ENCODE measurements at places on chromosomes 6 and 20.

DNA sequence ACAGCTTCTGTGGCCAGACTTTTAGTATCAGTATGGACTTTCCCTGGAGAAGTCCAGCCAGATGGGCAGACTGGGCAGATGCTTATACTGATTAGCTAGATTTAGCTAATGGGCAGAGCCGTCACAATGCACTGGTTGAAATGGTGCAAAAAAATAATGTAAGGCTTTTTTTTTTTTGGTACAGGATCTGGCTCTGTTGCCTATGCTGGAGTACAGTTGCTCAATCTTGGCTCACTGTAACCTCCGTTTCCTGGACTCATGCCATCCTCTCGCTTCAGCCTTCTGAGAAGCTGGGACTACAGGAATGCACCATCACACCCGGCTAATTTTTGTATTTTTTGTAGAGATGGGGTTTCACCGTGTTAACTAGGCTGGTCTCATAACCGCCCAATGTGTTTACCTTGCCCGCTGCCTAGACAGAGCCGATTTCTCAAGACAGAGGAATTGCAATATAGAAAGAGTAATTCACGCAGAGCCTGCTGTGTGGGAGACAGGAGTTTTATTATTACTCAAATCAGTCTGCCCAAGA lies 16.4 kb upstream of the KIFC1 start:
- peak; percentile 59 for DNase-seq

- DNase-seq: no peak
Observed at GRCh38 chr20:36845288-36845971, 30.5 kb upstream of the TLDC2 start.

GRCh38 chr6:35512006-35512405 lies 690 bp downstream of the TULP1 start:
- DNase-seq: no peak

- no peak for DNase-seq
Observed at GRCh38 chr6:39073471-39074355, 25.1 kb downstream of the GLP1R start.

- no peak for DNase-seq
Observed at GRCh38 chr20:61757-62156, 25.7 kb upstream of the DEFB125 start.

- DNase-seq: no peak
Observed at GRCh38 chr6:40171343-40171742, 237.1 kb upstream of the MOCS1 start.

DNA sequence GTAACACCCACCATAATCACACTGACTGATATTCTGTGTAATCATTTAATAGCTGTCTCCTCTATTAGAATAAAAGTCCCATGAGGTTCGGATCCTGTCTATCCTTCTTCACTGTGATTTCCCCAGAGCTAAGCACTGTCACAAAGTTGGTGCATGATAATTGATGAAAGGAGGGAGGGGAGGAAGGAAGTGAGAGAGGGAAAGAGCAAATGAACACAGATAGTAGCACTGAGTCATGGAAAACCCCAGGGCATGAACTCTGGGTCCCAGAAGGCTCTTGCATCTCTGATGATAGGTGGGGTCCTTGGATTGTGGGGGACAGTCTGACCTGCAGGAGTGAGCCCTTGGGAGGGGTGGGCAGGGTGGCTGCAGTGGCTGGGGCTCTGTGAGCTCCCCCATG lies 294.1 kb downstream of the LRFN2 start:
- no peak for DNase-seq

GRCh38 chr6:33071569-33071968 lies 1.9 kb downstream of the HLA-DPA1 start:
- no peak for DNase-seq

- no peak for DNase-seq
Observed at GRCh38 chr6:163352011-163352685, 62.4 kb upstream of the QKI start.

GRCh38 chr20:55881204-55881603 lies 124.1 kb downstream of the CBLN4 start:
- DNase-seq: no peak

DNA sequence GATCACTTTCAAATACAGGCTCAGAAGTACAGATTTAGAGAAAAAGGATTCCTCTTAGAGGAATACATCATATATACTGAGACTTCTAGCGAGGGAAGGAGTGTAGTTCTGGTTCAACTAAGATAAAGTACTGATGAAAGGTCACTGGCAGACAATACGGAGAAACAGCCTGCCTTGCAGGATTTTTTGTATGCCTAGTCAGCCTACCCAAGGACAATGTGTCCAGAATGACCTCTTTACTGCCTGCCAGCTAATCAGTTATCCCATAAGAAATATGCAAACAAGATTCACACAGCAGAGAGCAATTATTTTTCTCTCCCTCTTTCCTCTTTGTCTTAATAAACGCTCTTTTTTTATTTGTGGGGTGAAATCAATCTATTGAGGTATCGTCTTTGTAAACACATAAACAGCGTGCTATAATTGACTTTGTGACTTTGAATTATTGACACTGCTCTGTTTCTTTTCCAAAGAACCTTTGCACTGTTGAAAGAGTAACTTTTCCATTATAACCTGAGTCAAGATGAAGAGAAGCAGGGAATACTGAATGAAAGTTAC lies 1.4 kb upstream of the TSPYL4 start:
- DNase-seq: no peak

DNA sequence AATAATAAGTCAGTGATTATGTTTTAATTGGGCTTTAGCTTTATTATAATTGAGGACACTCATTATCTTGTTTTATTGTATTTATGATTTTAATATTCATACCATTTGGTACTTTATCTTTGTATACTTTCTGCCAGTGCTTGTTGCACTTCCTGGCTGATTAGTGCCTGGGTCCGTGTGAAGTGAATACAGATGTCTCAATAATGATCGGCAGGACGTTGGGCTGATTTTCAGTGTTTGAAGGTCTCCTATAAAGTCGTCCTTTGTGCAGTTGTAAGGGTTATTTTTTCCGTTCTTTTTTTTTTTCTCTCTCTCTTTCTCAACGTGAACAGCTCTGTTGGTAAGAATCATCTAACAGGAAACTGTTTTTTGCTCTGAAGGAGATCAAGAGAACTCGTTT lies 450.0 kb upstream of the POU3F2 start:
- no peak for DNase-seq

DNA sequence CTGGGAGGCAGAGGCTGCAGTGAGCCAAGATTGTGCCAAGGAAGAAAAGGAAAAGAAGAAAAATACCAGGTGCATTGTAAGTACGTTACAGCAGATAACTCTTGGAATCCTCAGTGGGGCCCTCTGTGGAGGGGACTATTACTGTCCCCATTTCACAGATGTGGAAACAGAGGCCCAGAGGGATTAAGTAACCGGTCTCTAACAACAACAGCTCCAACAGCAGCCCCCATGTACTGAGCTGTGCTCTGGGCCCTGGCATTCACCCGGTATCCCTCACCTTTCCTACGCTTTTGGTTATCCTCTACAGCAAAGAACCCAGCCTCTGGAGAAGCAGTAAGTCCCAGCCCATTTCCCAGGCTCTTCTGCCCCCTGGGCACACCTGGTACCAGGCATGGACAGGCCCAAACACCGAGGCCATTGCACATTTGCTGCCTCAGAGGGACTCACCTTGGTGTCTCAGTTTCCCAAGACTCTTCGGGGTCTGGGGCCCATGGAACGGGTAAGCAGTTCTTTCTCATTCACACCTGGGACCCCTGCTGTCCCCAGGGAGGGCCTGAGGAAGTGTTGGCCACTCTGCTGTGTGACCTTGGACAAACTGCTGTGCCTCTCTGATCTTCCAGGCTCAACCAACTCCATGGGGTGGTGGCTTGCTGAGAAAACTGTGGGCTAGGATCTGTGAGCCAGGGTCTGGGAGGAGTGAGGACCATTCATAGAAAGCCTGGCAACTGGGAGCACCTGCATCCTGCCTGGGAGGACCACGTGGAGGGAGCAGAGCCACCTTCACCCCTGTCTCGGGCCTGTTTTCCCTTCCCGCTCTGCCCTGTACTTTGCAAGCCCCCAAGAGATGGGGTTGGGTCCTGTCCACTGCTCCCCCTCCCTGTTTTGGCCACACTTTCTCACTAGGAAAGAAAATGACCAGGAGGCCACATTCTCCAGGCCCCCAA lies 59.9 kb downstream of the SNAI1 start:
- DNase-seq: no peak

- DNase-seq: no peak
Observed at GRCh38 chr6:81750681-81751387, 1.6 kb downstream of the TENT5A start.

- no peak for DNase-seq
Observed at GRCh38 chr6:44868910-44869309, 459.2 kb upstream of the RUNX2 start.

DNA sequence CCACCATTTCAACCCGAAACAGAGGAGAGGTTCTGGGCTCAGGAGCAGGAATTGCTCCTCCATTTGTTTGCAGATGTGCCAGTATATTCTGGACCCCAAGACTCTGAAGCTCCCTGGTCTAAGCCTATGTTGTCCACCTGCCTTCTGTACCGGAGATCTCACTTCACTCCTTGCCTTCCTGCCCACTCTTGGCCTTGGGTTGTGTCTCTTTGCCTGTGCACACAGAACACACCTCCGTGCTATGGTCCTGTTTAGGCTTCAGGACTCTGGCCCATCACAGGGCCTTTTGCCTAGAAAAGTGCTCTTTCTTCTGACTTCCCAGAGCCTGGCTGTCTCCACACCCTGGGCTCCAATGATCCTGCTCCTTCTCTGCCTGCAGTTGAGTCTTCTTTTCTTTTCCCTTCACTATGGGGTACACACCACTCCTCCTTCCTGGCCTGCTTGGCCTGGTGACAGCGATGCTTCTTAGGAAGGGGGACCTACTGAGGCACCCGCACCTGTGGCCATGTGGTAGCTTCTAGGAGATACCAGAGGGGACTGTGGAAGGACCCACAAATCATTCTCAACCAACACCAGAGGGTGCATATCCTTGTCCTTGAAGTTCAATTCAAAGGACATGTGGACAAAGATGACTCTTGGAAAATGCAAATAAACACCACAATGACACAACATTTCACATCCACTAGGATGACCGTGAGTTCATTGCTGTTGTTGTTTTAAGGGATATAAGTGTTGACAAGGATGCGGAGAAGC lies 75.1 kb downstream of the FOXA2 start:
- no peak for DNase-seq

- no peak for DNase-seq
Observed at GRCh38 chr6:118876814-118877213, 17.1 kb upstream of the ASF1A start.

GRCh38 chr6:25601800-25602673 lies 50.0 kb upstream of the SCGN start:
- peak; percentile 15 for DNase-seq

- no peak for DNase-seq
Observed at GRCh38 chr6:147238164-147238563, 33.9 kb downstream of the STXBP5 start.

GRCh38 chr6:152993847-152994246 lies 8.7 kb downstream of the MTRF1L start:
- no peak for DNase-seq

DNA sequence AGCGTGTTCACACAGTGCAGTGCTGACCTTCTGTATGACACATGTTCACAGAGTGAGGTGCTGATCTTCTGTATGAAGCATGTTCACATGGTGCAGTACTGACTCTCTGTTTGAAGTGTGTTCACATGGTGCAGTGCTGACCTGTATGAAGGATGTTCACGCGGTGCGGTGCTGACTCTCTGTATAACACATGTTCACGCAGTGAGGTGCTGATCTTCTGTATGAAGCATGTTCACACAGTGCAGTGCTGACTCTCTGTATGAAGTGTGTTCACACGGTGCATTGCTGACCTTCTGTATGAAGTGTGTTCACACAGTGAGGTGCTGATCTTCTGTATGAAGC lies 10.8 kb upstream of the SERPINB1 start:
- DNase-seq: no peak

DNA sequence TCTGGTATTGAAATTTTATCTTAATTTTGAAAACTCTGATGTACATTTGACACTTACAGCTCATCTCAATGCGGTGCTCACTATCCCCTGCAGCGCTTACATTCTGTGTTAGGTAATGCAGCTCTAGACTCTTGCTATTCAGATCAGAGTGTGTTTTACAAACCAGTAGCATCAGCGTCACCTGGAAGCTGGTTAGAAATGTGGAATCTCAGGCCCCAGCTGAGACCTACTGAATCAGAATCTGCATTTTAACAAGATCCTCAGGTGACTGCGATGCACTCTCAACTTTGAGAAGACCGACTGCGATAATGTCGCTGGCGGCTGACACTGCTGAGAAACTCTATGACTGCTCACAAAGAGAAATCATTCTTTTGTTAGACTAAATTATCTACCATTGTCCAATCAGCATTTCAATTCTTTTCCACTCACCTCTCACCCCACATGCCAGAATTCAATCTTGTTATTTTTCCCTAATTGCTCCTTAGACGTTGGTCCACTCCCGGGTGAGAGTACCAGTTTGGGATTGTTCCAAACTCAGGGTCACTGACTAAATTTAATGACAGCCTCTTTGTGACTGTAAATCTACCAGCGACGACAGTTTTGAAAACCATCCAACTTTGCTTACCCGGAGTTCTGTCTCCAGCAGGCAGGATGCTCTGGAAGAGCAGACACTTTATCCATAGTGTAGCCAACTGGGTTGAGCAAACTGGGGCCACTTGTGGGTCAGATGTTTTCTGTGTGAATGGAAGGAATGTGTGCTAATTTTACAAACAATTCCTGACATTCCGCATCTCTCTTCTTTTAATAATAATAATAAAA lies 140.1 kb upstream of the BTBD3 start:
- no peak for DNase-seq

- peak; percentile 65 for DNase-seq
Observed at GRCh38 chr6:80143419-80143937, 37.0 kb downstream of the BCKDHB start.

GRCh38 chr6:126039284-126039683 lies 52.9 kb downstream of the TRMT11 start:
- no peak for DNase-seq

- no peak for DNase-seq
Observed at GRCh38 chr20:44019638-44020335, 105.1 kb downstream of the TOX2 start.
